Left hindlimb (tissue), 1 donor: ENCODE measurements at places on chromosomes 12 and 14.
A peak's percentile ranks its signal among the peaks of the same experiment; 100 is the strongest.

- DNase-seq = no peak
Observed at GRCh38 chr12:32003654-32004053, 44.4 kb downstream of the RESF1 start.

GRCh38 chr14:75452900-75453816 is 25.3 kb downstream of the JDP2 start:
- DNase-seq = peak; percentile 60

GRCh38 chr12:101592921-101593320 is 1.9 kb upstream of the MYBPC1 start:
- no peak for DNase-seq

DNA sequence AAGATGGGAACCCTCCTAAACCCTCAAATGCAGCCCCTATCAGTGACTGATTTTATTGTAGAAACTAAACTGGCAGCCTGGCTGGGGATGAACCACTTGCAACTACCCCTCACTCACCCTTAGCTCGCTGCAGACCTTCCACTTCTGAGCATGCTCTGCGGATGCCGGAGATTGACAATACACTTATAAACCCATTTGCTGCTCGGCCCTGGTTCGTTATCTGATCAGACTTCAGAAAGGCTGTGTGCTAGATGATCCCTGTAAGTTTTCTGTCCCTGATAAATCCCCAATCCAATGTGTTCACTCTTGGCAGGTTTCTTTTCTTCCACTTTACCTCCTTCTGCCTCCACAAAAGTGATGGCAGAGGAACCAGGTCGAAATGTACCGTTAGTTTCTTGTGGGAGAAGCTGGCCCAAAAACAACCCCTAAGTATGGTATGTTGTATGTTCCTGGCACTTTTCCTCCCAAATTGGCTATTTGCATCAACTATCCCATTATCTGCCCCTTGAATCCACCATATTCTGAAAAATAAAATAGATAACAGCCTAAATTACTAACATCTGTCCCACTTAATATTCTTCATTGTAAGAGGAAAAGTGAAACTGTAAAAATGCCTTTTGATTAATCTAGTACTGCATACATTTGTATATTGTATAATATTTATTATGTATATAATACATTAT is 18.8 kb downstream of the RPH3A start:
- no peak for DNase-seq

- DNase-seq = no peak
Observed at GRCh38 chr14:37637341-37637740, 41.9 kb downstream of the TTC6 start.

DNA sequence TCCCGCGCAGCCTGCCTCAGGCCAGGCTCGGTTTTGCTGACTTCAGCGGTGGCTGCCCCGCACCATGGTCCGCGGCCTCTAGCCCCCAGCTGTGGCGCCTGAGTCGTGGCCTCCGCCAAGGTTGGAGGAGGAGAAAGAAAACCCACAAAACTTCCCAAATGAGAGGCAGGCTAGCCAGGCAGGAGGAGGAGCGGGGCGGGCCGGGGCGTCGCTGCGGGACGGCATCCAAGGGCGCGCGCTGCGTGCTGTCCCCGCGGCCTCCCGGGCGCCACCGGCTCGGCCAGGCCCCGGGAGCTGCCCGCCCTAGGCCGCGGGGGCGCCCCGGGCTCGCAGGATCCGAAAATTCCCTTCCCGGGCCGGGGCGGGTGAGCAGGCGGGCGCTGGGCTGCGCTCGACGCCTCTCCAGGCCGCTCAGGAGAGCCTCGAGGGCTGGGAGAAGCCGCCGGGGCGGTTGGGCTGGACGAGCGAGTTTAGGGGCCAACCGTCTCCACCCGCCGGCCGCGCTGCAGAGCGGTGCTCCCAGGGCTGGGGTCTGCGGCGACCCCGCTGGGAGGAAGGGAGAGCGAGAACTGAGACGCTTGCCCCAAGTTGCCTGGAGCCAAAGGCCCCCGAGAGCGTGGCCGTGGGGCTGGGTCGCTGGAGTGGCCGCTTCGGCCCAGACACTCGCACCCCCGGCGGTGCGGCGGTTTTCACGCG is at the start of gene EFS:
Gene EFS, minus strand, starts transcription at position 137 of the 696 bp plus-strand sequence. CDS start 147 bp downstream, outside the sequence.
- peak; percentile 85 for DNase-seq

GRCh38 chr12:108950991-108951739 is 69.7 kb downstream of the SVOP start:
- DNase-seq = peak; percentile 49

- no peak for DNase-seq
Observed at GRCh38 chr12:49288922-49289555, 5.9 kb upstream of the PRPH start.

GRCh38 chr12:83932011-83932410 is 980.6 kb downstream of the SLC6A15 start:
- DNase-seq = no peak

DNA sequence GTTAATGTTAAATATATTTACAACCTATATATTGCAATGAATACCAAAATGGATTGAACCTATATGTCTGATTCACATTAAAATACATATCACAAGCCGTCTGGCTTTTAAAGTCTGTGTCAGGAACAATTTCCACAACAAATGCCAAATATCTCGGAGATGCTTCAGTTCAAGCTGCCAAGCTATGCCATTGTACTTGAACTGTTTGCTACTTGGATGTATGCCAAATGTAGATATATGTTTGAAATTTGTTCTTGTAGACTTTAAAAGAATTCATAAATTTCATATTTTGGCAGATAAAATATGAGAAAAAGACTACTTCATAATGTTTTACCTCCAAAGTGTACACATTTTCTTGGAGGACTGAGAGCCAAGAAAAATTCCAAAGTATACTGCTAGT is 37.0 kb downstream of the WASHC3 start:
- DNase-seq = no peak

DNA sequence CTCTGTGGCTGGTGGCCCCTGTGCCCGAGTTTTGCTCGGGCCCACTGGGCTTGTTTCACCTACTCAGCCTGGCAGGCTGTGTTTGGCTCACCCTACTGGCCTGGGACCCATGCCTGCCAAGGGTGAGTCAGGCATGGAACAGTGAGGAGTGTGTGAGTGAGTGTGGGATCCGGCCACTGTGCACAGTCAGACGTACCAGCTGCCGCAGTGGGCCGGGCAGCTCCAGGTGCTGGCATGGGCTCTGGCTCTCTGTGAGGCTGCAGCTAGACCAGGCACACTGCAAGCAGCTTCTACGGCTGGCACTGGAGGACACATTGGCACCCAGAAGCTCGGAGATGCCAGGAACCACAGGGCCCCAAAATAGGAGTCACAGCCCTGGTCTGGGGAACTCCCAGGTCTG is 40.6 kb downstream of the HSD17B6 start:
- DNase-seq = no peak

- DNase-seq = no peak
Observed at GRCh38 chr12:123805173-123805572, 43.1 kb downstream of the DNAH10 start.

- DNase-seq = no peak
Observed at GRCh38 chr14:74207943-74208342, 31.3 kb upstream of the VSX2 start.

GRCh38 chr12:109163167-109163566 is 46.8 kb downstream of the ACACB start:
- DNase-seq = no peak

GRCh38 chr12:26245175-26245942 is 50.0 kb downstream of the SSPN start:
- DNase-seq = no peak

GRCh38 chr14:77031759-77032490 is 3.4 kb upstream of the IRF2BPL start:
- peak; percentile 71 for DNase-seq

- DNase-seq = no peak
Observed at GRCh38 chr14:36495666-36496065, 24.4 kb downstream of the NKX2-1 start.

DNA sequence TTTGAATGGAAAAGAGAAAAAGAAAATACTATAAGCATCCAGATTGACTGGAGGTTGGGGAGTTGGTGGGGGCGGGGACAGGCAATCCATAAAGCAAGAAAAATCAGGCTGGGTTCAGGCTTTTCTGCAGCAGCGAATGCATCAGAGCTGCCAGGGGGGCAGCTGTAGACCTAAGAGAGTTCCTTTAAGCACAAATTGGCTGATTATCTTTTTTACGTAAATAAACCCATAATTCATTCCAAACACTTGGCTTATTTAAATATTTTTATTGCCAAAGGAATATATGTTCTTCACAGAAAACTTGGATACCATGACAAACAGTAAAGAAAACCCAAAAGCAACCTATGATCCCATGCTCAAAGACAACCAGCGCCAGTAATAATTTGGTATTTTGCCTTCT is 10.2 kb downstream of the BDKRB2 start:
- no peak for DNase-seq

DNA sequence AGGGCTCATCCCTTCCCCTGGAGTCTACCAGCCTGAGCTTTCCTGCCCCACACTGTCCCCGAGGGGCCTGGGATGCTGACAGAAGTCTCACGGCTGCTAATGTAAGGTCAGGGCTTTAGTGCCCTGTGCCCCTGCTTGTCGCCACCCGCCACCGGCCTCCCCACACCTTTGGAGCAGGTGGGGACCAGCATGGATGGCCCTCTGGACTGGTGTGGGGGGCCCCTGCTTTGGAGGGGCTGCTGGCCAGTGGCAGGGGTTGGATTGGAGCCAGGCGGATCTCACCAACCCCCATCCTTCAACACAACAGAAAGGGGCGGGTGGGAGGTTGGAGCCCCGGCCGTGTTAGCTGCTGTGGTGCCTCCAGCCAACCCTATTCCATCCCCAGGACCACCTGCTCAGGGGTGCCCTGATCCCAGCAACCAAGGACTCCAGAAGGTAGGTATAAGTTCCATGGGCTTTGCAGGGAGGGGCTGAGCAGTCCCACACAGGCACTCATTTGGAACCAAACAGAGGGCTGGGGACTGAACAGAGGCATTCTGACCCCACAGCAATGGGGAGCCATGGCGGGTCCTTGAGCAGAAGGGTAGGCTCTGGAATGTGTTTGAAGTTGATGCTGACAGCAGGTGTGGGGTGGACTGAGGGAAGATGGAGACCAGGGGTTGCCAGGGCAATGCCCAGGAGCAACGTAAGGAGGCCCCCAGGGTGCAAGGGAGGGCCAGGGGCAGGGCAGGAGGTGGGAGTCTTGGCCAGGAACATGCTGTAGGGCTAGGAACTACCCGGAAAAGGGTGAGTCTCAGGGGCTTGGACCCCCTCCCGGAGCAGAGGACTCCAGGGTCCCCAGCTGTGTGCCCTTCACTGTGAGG is 145.1 kb upstream of the C14orf180 start:
- no peak for DNase-seq

DNA sequence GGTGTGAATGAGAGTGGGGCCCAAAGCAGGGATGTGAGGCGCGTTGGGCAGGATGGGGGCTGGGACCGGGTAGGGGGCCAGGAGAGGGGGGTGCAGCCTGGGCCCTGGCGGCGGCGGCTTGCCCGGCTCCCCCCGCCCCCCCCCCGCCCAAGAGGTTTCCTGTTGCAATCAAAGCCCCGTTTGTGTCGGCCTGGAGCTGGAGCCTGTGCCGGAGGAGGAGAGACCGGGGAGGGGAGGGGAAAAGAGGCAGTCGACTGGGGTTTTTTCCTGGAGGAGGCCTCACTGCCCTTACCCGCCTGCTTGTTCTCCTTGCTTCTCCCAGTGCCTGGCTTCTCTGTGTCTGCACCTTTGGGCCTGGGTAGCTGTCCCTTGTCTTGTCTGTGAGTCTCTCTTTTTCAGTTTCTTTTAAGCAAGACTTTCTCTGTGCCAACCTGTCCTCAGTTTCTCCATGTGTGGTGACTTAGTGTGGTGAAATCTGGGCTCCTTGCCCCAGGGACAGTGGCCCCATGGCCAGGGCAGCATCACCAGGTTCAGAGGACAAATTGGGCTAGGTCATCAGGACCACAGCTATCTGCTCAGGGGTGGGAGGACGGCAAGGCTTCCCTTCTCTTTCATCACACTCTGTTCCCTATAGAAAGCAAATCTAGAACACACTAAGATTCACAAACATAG is 8.5 kb downstream of the RARG start:
- DNase-seq = peak; percentile 88

GRCh38 chr12:81819991-81820633 is 61.0 kb upstream of the PPFIA2 start:
- DNase-seq = no peak

- no peak for DNase-seq
Observed at GRCh38 chr12:89059056-89059455, 293.2 kb downstream of the DUSP6 start.

- DNase-seq = no peak
Observed at GRCh38 chr12:118375348-118375747, 1.0 kb upstream of the SUDS3 start.
